IMR-90 (cell line): ENCODE measurements at places on chromosomes 11 and 22. TPM values are rescaled to one million over a fixed set of nuclear protein-coding genes. Genes with fewer than 3 reads are reported as not detected.

The SYT8 gene
- not detected in 2 replicates for total RNA-seq

The SAA1 gene
- not detected in 2 replicates for total RNA-seq

The APOL3 gene
- 1.7 and 2.3 TPM in 2 replicates for total RNA-seq

The DCPS gene
- total RNA-seq = 18.6 and 19.7 TPM in 2 replicates

The PTGDR2 gene
- under 0.01 TPM in 2 replicates for total RNA-seq

The LGR4 gene
- total RNA-seq = 6.8 and 8.1 TPM in 2 replicates

GRCh38 chr11:20824773-20825172 lies 155.4 kb downstream of the NELL1 start:
- no peak overlapping the region for H3K27ac ChIP-seq
- no peaks in the 10 kb centered on the region for H3K27me3 ChIP-seq
- H3K4me1 ChIP-seq = no peaks in the 10 kb centered on the region
- DNase-seq = no peak
- no peak overlapping the region for H3K4me3 ChIP-seq

DNA sequence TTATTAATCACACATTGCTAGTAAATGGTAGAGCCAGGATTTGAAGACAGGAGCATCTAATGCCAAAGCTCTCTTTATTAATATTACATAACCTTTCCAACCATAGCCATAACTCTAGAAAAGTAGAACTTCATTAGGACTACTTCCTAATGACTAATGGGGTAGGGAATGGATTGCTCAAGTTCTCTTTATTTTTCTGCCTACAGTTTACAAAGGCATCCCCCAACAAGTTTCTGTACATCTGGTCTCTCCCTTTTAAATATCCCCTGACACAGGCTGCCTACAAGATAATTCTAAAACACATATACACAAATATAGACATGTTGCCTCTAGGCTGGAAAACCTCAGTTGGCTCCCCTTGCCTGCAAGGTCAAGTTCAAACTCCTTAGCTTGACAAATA lies 534.9 kb downstream of the SOX6 start:
- no peaks in the 10 kb centered on the region for H3K27me3 ChIP-seq
- peak; percentile 52 for DNase-seq
- no peak overlapping the region for H3K27ac ChIP-seq
- no peak overlapping the region for H3K4me3 ChIP-seq

- no peak for DNase-seq
- H3K4me1 ChIP-seq = peaks cover 36% of the 10 kb centered on the region
- H3K36me3 ChIP-seq = peaks cover 9% of the 10 kb centered on the region; the same call in 1 of the 2 replicates
- H3K4me3 ChIP-seq = no peak overlapping the region
- H3K27ac ChIP-seq = no peak overlapping the region
Measured at GRCh38 chr11:76657187-76658170, 13.1 kb downstream of the LRRC32 start.

DNA sequence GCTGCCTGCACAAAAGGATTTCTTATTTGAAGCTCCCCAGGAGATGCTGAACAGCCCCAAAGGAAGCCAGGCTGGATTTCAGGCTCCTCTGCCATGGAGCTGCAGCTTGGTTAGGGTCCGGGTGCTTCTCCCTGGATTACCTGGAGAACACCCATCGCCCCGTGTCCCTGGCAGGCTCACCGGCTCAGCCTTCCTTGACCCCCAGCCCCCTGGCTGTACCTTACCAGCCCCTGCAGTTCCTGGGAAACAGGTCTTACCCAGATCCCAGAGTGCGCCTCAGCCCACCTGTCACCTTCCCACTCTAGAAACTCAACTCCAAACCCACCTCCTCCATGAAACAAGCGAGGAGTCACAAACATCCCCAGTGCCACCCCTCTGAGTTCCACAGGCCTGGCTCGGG lies 45.3 kb upstream of the CD5 start:
- H3K36me3 ChIP-seq = no peaks in the 10 kb centered on the region
- peaks cover 28% of the 10 kb centered on the region for H3K27me3 ChIP-seq
- H3K4me1 ChIP-seq = peaks cover 1% of the 10 kb centered on the region; the same call in 1 of the 2 replicates
- no peak for DNase-seq

DNA sequence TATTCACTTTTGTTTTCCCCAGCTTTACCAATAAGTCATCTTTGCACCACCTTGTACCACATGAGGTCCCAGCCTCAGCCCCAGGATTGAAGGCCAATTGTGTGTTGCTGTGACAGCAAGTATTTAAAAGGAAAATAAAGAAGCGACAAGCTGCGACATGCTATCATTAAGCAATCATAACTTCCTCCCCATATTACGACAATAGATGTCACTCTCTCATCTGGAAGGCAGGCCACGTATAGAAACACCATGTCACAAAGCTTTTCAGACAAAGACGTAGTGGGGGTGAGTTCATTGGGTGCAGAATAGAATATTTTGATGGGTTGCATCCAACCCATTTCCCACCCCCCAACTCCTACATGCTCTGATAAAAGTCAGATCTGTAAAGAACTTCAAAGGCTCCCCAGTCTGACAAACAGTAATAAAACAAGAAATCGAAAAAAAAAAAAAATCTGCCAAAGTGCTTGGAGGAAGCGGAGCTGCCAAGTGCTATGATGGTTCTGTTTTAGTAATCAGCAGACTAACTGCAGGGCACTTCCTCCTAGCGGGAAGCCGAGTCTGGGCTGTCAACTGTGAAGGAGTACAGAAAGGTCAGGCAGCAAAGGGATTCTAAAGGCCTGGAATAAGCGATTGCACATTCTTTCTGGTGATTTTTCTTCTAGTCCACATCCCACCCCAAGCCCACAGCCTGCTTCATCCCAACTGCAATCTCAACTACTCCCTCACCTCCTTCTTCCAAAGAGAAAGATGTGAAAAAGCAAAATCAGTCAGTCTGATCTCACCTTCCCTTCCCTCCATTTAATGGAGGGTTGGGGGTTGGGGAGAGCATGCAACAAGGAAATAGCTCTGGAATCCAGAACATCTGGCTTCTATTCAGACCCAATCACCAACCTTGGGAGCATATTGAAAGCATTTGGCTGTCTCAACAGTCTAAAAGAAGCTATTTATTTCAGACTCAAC lies 131.4 kb upstream of the UBASH3B start:
- no peaks in the 10 kb centered on the region for H3K36me3 ChIP-seq
- DNase-seq = no peak
- H3K4me3 ChIP-seq = no peak overlapping the region
- H3K4me1 ChIP-seq = no peaks in the 10 kb centered on the region; the same call in 1 of the 2 replicates

- no peaks in the 10 kb centered on the region for H3K27me3 ChIP-seq
- H3K27ac ChIP-seq = no peak overlapping the region
- H3K4me3 ChIP-seq = no peak overlapping the region
- peaks cover 6% of the 10 kb centered on the region for H3K36me3 ChIP-seq
- peaks cover 4% of the 10 kb centered on the region; the same call in 1 of the 2 replicates for H3K4me1 ChIP-seq
Measured at GRCh38 chr11:8959546-8960166, 4.6 kb downstream of the TMEM9B start.

- no peaks in the 10 kb centered on the region for H3K36me3 ChIP-seq
- H3K27ac ChIP-seq = no peak overlapping the region
- H3K4me1 ChIP-seq = no peaks in the 10 kb centered on the region
- peaks cover 58% of the 10 kb centered on the region for H3K27me3 ChIP-seq
- no peak overlapping the region for H3K4me3 ChIP-seq
Measured at GRCh38 chr22:36606659-36607058, 77.7 kb upstream of the EIF3D start.

DNA sequence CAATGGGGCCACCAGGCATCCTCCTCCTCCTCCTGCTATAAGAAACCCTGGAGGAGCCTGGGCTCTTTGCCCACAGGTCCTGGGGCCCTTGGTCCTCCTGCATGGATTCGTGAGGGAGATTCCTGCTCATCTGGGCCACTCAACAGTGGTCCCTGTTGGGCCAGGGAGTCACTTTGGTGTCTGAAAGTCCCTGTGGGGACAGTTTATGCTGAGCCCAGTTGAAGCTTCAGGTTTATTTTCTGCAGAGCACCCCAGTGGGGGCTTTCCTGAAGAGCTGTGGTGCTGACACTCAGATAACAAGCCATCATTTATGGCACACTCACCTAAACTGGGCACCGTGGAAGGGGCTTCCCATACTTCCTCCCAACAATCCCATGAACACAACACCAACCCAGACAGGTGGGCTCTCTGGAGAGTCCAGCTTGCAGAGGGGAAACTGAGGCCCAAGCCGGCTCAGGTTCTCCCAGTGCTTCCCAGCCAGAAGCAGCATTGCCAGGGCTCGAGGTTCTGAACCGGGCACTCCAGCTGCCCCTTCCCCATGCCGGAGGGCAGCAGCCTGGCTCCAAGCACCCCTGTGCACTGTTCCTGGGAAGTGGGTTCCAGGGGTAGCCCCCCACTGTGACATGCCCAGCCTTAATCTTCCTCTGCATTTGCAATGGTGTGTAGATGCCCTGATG lies 91.3 kb downstream of the MYEOV start:
- H3K4me3 ChIP-seq = no peak overlapping the region
- H3K27me3 ChIP-seq = peaks cover under 1% of the 10 kb centered on the region; the same call in 1 of the 2 replicates
- DNase-seq = no peak
- no peak overlapping the region for H3K27ac ChIP-seq
- no peaks in the 10 kb centered on the region for H3K36me3 ChIP-seq
- H3K4me1 ChIP-seq = 0 out of 2 replicates have a peak, but pooled peaks cover 2% of the 10 kb centered on the region

DNA sequence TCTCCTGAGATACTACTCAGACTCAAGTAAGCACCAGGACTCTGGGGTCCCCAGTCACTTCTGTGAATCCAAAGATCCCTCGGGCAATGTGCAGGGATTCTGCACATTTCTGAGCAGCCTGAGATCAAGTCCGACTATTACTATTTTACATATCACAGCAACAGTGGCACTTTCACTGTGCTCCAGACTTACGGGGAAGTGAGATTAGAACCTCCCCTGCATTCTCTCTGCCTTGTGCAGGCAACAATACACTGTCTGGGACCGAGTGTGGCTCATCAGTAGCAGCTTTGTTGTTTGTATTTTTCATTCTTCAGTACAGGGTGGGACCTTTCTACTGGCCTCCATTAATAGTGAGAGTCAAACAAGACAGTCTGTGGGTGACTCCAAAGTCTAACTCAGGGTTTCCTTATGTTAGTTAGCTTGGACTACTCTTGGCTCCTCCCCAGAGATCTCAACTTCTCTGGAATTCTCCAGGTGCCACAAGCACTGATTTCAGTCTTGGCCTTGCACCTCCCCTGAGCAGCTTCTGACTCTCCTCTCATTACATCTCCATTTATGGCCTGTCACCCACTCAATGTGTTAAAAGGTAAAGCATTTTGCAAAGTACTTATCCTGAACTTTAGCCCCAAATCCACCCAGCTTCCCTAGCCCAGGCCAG lies 76.2 kb upstream of the TOP3B start:
- no peaks in the 10 kb centered on the region for H3K36me3 ChIP-seq
- H3K4me3 ChIP-seq = no peak overlapping the region
- no peak overlapping the region for H3K27ac ChIP-seq
- no peak for DNase-seq
- H3K4me1 ChIP-seq = no peaks in the 10 kb centered on the region; the same call in 1 of the 2 replicates
- H3K27me3 ChIP-seq = peaks cover 27% of the 10 kb centered on the region
